RPMI7951 (cell line): ENCODE measurements at places on chromosomes 4 and X. TPM values are rescaled to one million over a fixed set of nuclear protein-coding genes. Genes with fewer than 3 reads are reported as not detected.

DNA sequence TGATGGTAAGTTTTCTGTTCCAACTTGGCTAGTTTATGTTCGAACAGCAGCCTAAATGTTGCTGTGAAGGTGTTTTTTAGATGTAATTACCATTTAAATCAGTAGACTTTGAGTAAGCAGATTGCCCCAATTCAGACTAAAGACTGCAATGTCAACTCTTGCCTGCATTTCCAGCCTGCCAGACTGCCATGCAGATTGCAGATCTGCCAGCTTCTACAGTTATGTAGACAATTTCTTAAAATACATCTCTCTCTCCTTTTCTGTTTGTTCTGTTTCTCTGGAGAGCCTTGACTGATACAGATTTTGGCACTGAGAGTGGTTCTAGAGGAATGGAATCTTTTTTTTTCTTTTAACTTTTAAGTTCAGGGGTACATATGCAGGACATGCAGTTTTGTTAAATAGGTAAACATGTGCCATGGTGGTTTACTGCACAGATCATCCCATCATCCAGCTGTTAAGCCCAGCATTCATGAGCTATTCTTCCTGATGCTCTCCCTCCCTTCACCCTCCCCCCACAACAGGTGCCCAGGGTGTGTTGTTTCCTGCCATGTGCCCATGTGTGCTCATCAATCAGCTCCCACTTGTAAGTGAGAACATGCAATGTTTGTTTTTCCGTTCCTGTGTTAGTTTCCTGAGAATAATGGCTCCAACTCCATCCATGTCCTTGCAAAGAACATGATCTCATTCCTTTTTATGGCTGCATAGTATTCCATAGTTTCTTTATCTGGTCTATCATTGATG is 227.8 kb downstream of the CPE start:
- no peak for DNase-seq

SPOCK3 gene
- not detected in 2 replicates for total RNA-seq

DNA sequence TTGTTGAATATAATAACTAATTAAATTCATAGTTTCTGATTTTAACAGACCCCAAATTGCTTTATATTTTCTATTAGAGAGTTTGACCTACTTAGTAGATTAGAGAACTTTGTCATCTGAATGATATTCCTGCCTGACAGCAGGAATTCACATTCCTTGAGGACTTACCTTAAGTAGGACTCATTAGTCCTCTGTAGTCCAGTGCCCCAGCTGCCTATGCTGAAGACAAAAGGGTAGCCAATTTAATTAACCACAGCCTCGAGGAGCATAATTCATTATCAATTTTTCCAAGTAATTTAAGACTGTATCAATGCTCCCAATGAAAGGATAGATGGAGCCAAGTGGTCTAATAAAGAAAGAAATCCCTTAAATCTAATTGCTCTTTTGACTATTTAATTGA is 1405.0 kb upstream of the IGFBP7 start:
- no peak for DNase-seq

DNA sequence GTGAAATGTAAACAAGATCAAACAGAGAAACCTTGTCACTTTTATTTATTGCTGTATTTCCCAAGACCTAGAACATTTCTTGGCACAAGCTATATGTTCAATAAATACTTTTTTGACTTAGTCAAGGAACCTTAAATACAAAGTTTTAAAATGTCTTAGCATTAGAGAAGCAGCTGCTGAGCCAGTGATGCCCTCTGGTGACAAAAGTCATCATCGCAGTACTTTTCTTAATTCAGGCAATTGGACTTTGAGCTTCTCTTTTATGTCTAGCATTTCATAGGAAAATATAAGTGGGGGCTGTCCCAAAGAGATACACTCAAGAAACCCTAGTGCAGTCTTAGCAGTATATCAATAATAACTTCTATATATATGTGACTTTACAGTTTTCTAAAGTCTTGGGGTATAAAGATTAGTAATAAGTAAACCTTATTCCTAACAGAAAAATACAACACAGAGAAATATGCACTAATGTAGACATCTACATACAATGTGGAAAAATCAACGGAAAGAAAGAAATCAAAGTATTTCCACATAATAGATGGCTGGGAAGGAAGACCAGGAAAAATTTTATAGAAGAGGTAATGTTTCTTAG is 118.4 kb downstream of the DTHD1 start:
- DNase-seq: no peak

MAGEC2 gene
- 170 and 184 TPM in 2 replicates for total RNA-seq

- no peak for DNase-seq
Observed at GRCh38 chr4:124478470-124478869, 234.1 kb downstream of the ANKRD50 start.

- DNase-seq: no peak
Observed at GRCh38 chrX:150566734-150567182, 1.7 kb upstream of the MTM1 start.

DMD gene
- total RNA-seq: 2.0 and 2.1 TPM in 2 replicates

- DNase-seq: no peak
Observed at GRCh38 chr4:171714791-171715454, 98.3 kb upstream of the GALNTL6 start.

DNA sequence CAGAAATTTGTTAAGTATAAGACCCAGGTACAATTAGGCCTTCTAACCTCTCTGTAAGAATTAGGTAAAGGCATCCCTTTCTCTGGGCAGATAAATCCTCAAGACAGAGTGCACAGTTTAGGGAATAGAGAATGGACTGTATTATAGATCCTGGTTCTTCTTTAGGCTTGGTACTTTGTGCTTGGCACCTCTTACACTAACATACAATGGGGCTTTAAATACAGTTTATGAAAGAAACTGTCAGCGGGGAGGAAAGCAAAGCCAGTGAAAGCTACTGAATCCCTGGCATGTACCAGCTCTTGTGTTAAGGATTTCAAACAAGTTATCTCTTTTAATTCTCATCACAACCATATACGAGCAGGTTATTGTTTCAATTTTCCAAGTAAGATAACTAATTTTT is 1350.0 kb downstream of the ADGRL3 start:
- DNase-seq: no peak
